ENCODE measurements at places on chromosomes 6 and 20.
A peak's percentile ranks its signal among the peaks of the same experiment; 100 is the strongest.

GRCh38 chr6:6723361-6723760 is 134.8 kb downstream of the LY86 start:
- no peak for DNase-seq

GRCh38 chr6:131199568-131200272 is 64.5 kb downstream of the AKAP7 start:
- DNase-seq, result peak; percentile 95

DNA sequence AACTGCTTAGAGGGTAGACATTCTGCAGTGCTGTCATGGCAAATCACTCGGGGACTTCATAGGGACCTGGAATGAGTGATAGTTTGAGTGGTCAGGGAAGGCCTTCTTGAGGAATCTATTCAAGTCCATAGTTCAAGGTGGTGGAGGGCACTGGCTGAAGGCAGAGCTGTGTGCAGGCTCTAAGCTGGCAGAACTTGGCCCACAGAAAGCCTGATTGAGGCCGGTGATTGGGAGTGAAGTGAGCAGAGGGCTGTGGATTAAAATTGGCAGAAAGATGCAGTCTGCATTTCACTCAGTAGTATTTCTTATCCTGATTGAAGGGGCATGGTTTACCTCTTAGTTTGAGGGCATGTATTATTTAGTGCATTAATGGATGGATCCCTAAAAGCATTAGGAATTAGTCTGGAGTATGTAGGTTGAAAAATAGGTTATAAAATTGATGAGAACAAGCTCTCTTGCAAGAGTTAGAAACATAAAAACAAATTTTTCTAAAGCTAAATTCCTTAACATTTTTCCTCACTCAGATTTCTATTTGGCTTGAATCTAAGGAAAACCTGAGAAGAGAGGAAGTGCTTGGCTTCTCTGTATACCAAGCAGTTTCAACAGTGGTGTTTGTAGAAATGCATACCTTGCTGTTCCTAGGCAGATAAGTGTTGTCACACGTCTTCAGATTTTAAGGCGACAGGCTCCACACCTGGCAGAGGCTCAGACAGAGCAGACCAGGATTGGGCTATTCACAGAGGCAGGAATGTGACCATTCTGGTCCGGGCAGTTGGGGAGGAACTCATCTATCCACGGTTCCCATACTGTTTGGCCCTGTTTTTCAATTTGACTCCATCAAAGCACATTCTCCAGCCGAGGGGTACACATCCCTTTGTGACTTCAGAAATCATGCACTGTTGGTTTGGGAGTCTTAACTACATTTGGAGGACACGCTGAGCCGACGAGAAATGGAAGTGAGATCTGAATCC is 45.2 kb downstream of the UTRN start:
- no peak for DNase-seq

- no peak for DNase-seq
These were observed 23.3 kb upstream of the CDKN1A start for GRCh38 chr6:36655085-36655724.

DNA sequence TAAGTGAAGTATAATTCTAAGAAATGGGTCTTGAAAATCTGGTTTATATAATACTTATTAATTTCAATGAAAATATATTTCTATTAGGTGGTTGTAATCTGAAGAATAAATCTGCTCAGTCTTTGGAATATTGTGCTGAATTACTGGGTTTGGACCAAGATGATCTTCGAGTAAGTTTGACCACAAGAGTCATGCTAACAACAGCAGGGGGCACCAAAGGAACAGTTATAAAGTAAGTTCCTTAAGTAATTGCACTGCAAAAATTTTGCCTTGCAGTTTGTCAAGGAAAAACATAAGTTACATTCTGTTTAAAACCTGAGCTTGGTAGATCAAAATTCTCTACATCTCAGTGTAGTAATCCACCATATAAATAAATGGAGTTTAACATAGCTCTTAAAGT is 106.0 kb downstream of the MYO6 start:
- DNase-seq, result no peak

GRCh38 chr6:36323062-36323461 is 13.6 kb downstream of the BNIP5 start:
- no peak for DNase-seq

DNA sequence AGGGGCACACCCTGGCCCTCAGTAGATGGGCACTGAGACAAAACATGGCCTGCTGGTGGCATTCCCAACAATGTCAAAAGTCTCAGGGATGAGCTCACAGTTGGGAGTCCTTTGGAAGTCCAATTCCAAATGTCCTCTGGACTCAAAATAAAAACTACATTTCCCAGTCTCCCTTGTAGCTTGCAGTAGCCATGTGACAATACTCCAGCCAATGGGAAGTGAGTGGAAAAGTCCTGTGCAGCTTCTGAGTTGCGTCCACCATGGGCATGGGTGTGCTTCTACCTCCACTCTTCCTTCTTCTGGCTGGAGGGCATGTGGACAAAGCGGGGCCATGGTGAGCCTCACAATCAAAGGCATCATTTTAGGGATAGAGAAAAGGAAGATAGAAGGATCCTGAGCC is 5.8 kb upstream of the ADAM33 start:
- DNase-seq, result no peak

DNA sequence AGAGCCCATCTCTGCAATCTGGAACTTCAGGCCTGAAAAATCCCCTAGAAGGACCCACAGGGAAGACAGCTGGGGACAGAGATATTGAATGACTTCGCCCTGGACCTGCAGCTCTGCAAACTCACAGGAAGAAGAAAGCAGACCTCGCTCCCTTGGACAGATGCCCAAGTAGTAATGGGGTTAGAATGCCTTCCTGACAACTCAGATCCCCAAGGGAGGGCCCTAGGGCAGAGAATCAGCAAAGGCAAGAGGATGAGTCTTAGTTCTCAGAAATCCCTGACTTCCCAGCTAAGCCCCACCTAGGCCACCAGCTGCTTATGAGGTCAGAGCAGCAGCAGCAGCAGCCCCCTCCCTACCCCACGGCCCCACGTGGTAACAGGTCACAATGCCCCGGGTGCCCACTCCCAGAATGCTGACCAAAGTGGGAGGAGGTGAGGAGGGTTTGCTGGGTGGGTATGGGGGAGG is at the start of gene C20orf141:
C20orf141 (plus strand) TSS at position 401 of the 465 bp plus-strand sequence. CDS start 198 bp downstream, outside the sequence.
- no peak for DNase-seq

DNA sequence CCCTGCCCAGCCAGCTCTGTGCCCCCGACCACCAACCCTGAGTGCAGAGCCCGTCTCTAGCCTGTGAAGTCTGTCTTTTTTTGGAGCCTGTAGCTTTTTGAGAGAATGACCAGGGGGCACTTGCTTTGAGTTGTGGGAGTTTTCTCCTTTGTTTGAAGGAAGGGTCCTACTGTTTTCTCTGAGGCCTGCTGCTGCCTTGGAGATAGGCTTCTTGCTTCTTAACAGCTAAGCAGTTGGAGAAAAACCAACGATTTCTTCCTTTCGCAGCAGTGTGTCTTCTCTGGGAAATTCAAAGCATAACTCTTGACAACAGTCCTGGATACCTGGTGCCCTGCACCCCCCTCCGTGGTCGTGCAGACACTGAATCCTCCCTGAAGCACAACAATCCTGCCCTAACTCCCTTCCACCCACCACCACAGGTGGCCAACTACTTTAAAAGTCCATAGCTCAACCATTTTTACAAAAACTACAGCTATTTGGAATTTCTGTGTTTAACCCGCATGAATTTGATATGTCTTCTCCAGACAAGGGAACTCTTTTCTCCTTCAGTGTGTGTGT is 61.0 kb downstream of the FAM50B start:
- no peak for DNase-seq

- no peak for DNase-seq
These were observed 90.0 kb downstream of the CD2AP start for GRCh38 chr6:47567586-47567985.

DNA sequence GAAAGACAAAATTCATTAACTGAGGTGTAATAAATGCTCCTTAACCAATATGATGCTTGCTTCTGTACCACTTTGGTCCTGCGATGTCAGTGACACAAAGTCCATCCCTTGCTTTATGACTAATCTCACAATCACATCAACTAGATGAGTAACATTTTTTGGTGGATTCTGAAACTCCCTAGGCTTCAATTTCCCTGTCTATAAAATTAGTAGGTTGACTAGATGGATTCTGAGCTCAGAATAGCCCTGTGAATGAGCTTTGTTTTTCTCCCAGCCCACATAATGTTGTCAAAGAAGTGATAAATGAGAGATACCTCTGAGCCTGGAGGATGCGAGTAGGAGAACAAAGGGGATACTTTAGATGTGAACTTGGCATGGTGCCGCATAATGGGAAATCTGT is 9.1 kb downstream of the TXLNB start:
- no peak for DNase-seq
